ENCODE measurements at places on chromosomes 12 and 14.

DNA sequence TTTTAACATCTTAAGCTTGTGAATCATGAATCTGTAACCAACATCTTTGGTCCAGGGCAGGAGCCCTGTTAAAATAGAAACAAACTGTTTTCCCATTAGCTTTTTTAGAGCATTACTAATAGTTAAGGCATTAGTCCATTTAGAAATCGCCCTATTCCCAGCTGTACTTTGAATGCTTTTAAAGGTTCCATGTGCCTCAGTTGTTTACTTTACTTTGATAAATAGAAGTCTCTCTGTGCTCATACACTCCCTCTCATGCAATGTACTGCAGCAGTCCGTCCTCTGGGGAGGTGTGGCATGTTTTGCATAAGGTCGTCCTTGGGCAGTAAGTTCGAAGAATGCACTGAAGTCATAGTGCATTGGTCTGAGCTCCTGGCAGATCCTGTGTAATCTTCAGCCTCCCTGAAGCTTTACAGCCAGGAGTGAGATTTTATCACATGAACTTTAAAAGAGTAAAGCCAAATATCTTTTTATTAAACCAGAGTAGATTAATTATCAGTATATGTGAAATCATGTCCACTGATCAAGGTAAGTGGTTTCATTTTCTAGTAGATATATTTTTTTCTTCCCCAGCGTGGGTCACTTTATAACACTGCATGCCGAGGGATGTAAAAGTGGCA, 134.7 kb downstream of the FGD4 start:
- no peak for DNase-seq

DNA sequence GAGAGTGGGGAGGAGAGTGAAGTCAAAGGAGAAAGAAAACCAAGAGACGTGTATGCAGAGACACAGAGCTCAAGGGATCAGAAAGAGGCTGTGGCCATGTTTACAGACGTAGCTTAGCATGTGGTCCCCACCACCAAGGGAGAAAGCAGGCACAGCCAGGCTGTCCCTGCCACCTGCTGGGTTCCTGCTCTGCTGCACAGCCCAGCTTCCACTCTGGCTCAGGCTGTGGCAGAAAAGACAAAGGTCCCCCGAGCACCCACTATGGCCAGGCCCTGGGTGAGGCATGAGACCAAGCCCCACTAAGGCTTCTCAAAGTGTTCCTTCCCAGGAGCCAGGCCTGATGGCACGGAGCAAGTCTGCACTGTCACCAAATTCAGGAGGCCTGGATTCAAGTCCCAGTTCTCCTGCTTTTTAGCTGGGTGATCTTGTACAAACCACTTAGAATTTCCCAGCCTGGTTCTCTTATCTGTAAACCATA, 25.9 kb upstream of the COL2A1 start:
- DNase-seq = no peak

DNA sequence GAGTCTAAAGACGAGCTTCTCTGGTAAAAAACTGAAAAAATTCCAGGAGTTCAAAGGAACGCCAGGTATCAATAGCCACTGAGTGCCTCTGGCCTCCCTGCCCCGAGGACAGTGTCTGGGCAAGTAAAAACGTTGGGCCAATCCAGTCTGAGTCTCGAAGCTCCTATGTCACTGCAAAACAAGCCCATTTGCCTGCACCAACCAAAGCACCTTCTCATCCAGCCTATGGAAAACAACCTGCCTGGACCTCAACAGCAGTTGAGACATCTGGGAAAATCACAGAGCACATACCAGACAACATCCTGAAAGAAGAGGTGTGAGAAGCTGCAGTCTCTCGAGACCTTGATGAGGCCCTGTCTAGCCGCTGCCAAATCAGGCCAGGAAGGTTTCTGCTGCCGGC, 56.6 kb downstream of the RNF34 start:
- no peak for DNase-seq

DNA sequence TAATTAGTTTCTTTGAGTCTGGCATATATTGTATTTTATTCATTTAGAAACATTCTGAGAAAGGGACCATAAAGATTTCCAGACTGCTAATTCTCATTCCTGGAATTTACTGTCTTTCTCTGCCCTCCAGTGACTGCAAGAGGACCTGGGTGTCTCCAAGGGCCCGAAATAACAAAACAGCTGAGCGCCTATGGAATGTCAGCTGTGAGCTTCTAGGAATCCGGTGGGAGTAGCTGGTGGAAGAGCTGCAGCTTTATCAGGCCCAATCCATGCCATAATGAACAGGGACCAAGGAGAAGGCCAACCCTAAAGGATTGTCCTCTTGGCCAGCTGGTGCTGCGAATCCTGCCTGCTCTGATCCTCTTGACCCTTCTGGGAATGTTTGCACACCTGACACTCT, 31.9 kb downstream of the RDH12 start:
- DNase-seq = no peak

- no peak for DNase-seq
Observed at GRCh38 chr12:4796694-4797482, 76.7 kb downstream of the GALNT8 start.

- no peak for DNase-seq
Observed at GRCh38 chr12:28908646-28909045, 240.4 kb upstream of the FAR2 start.

DNA sequence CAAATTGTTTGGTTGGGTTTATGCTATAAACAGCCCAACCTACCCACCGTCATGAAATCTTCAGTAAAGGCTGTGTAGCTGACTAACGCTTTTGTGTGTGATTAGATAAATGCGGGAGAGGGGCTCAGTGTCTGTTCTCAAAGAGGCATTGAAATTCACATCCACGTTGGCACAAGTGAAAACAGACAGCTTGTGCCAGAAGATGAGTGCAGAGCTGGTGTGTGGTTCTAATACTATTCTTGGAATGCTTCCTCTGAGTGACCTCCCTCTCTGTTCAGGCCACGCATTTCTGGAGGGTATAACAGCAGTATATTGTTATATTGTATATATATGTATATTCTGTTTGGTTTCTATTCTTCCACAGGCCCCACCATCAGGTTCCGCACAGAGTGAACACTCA, 263.8 kb downstream of the APAF1 start:
- DNase-seq = no peak

DNA sequence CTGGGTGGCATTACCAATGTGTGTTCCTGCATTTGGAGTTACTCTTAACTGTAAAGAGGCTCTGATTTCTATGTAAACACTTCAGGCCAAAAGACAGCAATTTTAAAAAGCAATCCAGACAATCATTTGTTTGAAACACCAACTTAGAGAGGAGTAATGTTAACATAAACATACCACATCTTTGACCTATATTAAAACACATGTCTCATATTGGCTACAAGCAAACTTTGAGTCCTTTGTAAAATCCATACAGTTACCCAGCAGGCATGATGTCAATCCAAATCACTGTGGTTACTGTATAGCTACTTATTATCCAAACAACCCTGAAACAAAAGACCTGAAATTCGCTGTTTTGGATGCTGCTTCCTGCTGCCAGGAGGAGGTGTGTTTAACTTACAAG, 7.5 kb upstream of the G2E3 start:
- DNase-seq = no peak

DNA sequence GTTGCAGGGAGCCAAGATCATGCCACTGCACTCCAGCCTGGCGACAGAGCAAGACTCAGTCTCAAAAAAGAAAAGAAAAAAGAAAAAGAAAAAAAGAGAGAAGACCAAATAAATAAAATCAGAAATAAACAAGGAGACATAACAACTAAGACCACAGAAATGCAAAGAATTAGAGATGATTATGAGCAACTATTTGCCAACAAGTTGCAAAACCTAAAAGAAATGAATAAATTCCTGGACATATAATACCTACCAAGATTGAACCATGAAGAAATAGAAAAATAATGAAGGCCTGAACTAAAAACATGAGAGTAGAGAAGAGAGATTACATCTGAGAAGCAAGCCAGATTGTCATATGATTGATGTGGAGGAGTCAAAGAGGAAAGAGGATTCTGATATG, 17.6 kb upstream of the EPS8 start:
- DNase-seq = no peak

DNA sequence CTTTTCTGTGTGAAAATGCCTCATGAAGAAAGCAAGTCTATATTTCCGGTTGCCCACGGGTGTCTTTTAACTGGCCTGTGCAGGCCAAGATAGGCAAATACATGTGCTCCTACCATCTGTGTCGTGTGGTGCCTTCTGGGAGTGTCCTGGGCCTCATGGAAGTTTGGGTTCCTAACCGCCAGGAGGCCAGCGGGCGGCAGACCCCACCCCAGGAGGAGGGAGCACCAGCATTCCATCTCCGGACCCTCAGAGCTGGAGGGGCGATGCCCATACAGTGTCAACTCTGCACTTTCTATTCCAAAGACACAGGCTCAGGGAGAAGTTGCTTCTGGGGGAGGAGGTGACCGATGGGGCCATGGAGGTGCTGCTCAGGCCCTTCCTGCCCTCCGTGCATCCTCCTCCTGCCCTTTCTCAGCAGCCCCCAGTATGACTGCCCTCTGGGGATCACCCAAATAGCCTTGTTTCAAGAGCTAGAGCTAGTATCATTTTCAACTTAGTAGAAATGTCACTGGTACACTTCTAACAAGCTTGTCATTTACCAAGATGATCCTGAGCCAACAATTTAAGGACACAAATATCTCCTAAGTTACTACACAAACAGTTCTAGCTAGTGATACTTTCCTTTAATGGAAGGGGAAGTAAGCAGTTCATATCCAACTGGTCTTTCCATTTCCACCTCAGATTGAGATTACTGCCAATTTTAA, 17.8 kb downstream of the CCDC92 start:
- no peak for DNase-seq

GRCh38 chr12:89928467-89928866, 219.8 kb upstream of the ATP2B1 start:
- DNase-seq = no peak

DNA sequence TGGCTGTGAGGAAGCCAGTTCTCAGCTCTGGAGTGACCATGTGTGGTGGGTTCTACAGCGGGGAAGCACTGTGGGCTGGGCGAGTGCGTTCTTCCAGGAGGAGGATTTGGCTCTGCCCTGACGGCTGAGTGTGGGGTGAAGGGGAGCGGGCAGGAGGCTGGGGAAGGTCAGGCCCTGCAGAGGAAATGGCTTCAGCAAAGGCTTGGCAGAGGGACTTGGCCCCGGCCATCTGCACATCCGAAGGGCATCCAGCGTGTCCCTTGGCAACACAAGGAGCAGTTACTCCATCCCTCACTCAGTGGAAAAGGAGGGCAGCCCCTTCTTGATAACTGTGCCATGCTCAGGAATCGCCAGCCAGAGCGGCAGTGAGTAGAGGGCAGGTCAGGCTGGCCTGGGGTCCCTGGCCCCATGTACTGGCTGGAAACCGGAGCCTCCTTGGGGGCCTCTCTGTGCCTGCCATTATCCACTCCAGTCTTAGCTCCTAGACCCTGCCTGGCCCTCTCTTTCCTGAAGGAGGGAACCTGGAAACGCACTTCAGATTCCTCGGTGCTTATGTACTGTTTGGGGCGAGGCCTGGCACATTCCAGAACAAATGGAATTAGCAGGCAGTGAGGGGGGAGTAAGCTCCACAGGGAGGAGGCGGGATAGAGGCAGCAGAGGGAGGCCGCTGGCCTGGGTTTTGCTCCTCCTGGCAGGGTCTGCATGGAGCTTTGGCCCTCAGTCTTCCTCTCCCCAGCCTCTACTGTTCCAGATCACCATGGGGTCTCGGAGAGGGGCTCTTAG, 133.6 kb upstream of the NCOR2 start:
- DNase-seq = no peak

DNA sequence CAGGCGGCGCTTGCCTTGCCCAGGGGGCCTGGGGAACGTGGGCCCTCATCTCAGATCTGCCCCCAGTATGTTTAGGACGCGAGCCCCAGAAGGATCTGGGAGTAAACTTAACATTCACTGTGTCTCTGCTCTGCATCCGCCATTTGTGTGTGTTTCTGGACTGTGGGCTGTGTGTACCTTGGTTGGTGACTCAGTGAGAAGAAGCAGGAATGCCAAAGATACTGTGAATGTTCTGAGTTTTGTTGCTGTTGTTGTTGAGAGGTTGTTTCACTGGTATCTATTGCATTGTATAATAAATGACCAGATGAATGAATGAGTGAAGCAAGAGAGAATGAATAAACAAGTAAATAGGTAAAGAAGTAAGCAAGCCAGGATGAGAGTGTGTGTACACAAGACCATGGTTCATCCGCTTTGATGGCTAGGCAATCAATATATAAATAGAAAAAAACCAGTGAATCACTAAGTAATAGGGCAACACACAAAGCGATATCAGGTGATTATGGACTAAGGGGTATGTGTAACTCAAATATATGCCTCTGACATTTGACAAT, 20.5 kb downstream of the MEG3 start:
- DNase-seq = no peak

DNA sequence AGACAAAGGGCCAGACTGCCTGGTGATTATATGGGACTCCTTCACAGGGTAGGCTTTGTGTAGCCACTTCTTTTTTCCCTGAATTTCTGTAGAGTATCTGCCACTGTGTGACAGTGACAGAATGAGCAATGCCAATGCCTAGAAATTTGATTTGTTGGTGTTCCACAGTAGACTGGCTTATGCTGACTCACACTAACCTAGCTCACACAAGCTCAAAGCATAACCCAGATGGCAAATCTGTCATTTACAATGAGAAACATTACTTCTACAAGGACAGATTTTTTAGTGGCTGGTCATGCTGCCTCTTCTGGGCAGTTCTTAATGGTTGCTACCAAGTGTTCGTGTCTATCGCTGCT, 15.9 kb downstream of the CFAP251 start:
- no peak for DNase-seq

- no peak for DNase-seq
Observed at GRCh38 chr14:34107441-34107840, 156.6 kb upstream of the EGLN3 start.

DNA sequence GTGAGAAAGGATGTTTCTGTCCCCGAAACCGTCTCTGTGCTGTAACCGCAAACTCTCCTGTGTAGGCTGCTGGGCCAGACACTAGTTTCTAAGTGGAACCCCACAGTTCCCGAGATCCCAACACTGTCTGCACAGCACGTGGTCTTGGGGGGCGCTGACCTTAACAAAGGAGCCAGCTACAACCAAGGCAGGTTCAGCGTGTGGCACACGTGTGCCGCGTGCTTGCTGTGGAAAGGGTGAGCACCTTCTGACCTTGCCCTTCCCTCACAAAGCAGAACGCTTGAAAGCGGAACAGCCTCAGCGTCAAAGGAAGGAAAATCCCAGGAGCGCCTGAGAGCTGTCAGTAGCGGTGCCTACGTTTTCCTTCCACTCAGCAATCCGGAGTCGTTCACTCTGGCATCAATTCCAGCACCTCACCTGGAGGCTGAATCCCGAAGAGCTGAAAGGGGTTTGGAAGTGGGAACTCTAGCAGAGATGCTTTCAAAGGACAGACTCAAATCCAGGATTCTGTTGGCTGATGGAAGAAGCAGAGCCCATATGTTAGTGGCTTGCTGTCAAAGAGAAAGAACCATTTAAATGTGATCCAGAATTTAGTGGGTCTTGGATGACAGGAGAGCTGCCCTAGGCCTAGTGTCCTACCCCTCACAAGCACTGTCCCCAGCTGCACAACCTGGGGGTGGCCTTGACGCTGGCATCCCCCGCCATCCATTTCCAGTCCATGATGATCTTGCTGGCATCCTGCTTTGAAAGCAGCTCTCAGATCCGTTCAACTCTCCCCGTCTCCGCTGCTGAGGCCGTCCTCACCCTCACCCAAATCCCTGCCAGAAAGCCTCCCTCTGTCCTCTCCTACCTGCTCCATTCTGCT, 27.1 kb downstream of the CCDC92 start:
- no peak for DNase-seq

Measured in omental fat pad (tissue), 4 donors.